ENCODE measurements at places on chromosomes 2 and 18.

GRCh38 chr2:24559473-24560113, 68.5 kb downstream of the NCOA1 start:
- H3K27me3 ChIP-seq, result no peaks in the 10 kb centered on the region
- peaks cover 30% of the 10 kb centered on the region for H3K4me1 ChIP-seq
- H3K4me3 ChIP-seq, result no peak overlapping the region
- H3K27ac ChIP-seq, result no peak overlapping the region
- H3K36me3 ChIP-seq, result no peaks in the 10 kb centered on the region
- peak; percentile 21 for DNase-seq

DNA sequence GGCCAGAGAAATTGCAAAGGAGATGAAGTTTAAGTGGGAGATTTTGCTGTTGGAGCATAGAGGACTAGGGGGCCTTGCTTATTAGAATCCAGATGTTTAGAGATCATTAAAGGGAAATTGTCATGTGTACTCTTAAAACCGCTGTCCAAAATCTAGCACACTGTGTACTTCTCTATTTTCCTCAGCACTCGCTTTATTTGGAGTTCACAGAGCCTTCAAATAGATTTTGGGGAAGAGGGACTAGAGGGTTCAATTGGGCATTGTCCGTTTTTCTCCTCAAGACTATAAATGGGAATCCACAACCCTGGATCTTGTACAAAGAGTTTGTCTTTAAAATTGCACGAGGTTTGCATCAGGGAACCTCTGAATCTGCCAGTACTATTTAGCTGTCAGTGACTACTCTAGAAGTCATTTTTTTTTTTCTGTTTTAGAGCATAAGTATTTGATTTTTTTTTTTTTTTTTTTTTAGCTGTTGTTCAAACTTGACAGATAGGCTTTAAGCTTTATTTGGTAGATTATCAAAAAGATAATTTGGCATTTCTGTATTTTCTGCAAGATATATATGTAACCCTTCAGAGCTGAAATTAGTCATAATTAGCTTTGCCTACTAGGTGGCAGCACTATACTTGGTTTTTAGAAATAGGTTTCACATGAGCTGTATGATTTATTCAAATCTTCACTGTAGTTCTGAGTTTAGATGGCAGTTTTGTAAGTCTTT, 14.2 kb downstream of the PMS1 start:
- DNase-seq, result peak; percentile 64
- peaks cover 4% of the 10 kb centered on the region for H3K36me3 ChIP-seq
- H3K4me1 ChIP-seq, result peaks cover 40% of the 10 kb centered on the region
- no peak overlapping the region for H3K27ac ChIP-seq
- H3K4me3 ChIP-seq, result no peak overlapping the region
- no peaks in the 10 kb centered on the region for H3K27me3 ChIP-seq

DNA sequence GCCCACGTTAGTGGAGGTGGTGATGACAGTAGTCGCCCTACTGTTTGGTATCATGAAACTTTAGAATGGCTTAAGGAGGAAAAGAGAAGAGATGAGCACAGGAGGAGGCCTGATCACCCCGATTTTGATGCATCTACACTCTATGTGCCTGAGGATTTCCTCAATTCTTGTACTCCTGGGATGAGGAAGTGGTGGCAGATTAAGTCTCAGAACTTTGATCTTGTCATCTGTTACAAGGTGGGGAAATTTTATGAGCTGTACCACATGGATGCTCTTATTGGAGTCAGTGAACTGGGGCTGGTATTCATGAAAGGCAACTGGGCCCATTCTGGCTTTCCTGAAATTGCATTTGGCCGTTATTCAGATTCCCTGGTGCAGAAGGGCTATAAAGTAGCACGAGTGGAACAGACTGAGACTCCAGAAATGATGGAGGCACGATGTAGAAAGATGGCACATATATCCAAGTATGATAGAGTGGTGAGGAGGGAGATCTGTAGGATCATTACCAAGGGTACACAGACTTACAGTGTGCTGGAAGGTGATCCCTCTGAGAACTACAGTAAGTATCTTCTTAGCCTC, 16.2 kb downstream of the MSH6 start:
- H3K4me3 ChIP-seq, result no peak overlapping the region
- H3K27ac ChIP-seq, result no peak overlapping the region
- H3K36me3 ChIP-seq, result peaks cover 100% of the 10 kb centered on the region
- DNase-seq, result no peak

- no peaks in the 10 kb centered on the region for H3K36me3 ChIP-seq
- no peaks in the 10 kb centered on the region for H3K27me3 ChIP-seq
Observed at GRCh38 chr2:108910541-108911396, 78.3 kb downstream of the EDAR start.

DNA sequence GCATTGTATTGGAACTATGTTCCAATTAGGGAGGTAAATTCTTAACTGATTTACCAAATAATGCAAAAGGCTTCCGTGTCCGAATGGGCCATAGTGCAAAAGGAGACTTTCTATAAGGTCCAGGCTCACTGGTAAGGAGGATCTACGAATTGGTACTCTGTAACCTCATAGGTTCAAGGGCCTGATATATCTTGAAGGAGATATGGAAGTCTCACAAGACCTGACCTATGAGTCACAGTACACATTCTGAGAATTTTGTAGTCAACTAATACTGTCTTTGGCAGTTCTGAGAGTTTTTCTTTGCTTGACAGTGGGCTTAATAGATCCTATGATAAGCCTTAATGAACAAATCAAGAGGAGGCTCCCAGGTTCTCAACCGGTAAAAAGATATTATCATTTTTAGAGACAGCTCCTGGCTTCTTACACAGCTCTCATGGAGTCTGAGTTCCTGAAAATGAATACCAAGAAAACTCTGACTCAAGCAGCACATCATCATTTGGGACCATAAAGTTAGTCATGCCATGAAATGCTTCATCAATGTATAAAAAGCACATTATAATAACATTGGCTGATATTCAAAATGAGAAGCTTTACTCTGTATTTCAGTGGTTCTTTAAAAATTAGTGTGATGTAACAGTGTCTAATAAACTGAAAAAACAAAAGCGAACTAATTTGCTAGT, 1275.2 kb upstream of the CRIM1 start:
- H3K36me3 ChIP-seq, result no peaks in the 10 kb centered on the region
- no peaks in the 10 kb centered on the region for H3K4me1 ChIP-seq
- H3K27ac ChIP-seq, result no peak overlapping the region
- H3K27me3 ChIP-seq, result no peaks in the 10 kb centered on the region
- no peak for DNase-seq

Data from stomach (tissue), 19 donors.